ENCODE measurements at places on chromosomes 6 and 20.

GRCh38 chr6:68638230-68638900, 3.3 kb downstream of the ADGRB3 start:
- DNase-seq, result peak; percentile 34

- no peak for DNase-seq
These were observed 99.5 kb downstream of the FOXO3 start for GRCh38 chr6:108660251-108660650.

DNA sequence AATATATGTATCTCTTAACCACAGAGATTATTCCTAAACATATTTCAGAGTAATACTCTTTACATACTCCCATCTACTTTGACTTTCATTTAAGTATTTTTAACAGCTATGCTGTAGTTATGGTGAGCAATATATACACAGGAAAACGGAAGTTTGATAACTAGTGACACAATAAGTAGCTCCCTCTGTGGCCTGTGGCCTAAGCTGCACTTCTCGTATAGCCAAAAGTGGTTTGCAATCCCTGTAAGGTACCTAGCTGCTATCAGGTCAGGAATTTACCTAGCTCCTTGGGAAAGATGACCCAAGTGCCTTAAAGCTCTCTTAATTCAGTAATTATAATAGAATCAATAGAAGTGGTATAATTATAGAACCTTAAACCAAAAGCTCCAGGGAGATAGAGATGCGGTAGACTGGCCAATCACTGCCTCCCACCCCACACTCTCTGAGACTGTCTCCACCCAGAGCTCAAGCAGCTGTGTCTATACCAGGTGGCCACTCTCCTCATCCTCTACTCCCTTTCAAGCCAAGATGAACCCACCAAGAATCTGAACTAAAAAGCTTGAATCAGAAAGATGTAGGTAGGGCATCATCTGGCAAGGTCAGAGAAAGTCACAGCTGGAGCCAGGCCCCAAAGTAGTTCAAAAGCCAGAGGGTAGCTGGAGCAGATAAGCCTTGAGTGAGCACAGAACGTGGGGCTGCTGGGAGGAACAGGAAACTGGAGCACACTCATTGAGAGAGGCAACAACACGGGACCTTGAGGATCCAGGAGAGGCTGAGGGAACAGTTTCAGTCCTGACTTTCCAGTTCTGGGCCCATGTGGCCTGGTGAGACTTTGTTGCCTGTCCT, 84.9 kb upstream of the ASF1A start:
- no peak for DNase-seq

DNA sequence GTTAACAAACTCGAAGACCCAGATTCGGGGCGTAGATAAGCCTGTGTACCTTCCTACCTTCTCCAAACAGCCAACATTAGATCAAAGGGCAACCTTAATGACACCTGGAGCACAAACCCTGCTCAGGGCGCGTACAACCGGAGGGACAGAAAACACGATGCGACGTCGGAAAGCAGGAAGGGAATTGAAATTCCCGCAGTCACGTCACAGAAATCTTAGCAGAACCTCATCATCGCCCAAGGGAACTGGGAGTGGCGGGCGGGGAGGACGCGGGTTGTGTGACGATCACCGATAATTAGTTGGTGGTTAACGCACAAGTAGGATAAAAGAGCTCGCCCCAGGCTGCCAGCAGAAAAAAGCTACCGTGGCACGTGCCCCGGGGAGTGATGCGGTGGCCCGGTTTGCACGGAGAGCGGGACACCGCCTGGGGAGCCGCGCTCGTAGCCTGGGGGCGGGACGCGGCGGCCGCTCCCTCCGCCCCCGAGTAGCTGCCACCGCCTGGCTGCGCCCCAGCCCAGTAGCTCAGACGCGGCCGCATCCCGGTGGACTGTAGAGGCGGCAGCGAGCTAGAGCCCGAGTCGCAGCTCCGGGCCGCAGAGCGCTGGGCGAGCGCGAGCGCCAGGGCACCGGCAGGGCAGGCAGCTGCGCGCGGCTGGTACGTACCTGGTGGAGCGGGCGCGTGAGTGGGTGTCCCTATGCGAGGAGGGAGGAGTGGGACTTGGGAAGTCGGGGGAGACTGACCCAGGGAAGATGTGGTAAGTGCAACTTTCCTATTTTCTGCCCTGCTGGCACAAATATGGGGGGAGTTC, at the start of gene PKIB:
TSS of gene PKIB (plus strand) at position 525 of the 809 bp plus-strand sequence. CDS start 107,390 bp downstream, outside the sequence.
- peak; percentile 93 for DNase-seq

- DNase-seq, result no peak
These were observed 73.9 kb upstream of the DUSP22 start for GRCh38 chr6:218153-219018.
